Activated naive CD4-positive, alpha-beta T cell treated with anti-CD3 and anti-CD28 coated beads, Interleukin-2, amount 50 U/mL, for 72 hours (primary cell): ENCODE measurements at places on chromosomes 1 and 21. TPM values are rescaled to one million over a fixed set of nuclear protein-coding genes. Genes with fewer than 3 reads are reported as not detected.

DNA sequence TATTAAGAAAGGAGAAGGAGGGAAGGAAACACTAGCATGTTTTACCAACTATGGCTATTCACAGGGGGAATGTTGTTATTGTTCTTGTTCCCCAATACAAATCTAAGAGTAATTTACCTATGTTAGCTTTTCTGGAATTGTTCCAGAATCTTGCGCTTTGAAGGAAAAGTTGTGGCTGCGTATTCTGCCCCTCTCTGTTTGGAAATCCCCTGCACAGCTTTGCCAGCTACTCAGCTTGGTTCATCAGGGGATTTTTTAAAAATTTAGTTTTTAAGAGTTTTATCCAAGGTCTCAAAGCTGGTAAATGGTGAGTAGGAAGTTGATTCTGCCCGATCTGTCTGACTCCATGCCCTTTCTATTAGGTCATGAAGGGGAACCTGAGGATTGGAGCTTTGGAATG lies 9.5 kb upstream of the IRF6 start:
- DNase-seq: no peak

DNA sequence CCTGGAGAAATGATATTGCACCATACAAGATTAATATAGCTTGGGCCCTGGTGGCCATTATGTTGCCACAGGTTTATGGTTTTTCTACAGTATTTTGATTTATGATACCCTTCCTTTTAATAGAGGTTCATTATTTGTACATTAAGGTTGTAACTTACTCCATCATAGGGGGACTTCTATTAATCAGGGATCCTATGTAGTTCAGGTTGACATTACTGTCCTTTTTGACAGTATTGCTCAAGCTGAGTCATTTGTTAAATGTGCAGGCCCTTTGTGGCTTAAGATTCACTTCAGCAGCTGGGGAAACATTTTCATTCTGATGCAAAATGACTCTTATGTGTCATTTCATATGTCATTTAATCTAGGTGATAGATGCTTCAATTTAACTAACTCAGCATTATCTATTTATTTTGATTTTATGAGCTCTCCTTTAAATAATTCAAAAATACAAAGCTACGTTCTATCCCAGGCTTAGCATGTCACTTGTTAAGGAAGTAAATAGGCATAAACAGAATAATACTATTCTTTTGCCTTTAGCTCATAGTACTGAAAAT lies 686.9 kb upstream of the NCAM2 start:
- no peak for DNase-seq

DNA sequence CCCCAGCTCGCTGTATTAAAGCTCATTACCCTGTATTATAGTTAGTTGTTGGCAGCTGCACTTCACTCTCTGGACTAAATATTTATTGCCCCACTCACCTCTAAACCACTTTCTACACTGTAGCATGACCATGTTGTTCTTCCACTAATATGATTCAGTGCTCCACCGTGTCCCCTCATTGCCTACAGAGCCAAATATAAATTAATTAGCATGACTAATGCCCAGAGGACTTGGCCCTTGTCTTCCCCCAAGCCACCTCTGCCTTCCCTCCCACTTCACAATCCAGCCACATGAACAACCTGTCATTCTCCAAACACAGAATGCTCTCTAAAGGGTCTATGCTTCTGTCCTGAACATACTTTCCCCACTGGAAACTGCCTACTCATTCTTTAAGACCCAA lies 276.5 kb downstream of the PLPP3 start:
- DNase-seq: no peak

GRCh38 chr1:93235261-93235660 lies 54.7 kb downstream of the CCDC18 start:
- DNase-seq: no peak

The SYDE2 gene
- 4.1 TPM for total RNA-seq
